ENCODE measurements at places on chromosomes 2 and 18.

- DNase-seq: no peak
Observed at GRCh38 chr18:27110319-27110718, 74.8 kb downstream of the CHST9 start.

GRCh38 chr2:49332415-49332814 lies 178.1 kb upstream of the FSHR start:
- DNase-seq: no peak

DNA sequence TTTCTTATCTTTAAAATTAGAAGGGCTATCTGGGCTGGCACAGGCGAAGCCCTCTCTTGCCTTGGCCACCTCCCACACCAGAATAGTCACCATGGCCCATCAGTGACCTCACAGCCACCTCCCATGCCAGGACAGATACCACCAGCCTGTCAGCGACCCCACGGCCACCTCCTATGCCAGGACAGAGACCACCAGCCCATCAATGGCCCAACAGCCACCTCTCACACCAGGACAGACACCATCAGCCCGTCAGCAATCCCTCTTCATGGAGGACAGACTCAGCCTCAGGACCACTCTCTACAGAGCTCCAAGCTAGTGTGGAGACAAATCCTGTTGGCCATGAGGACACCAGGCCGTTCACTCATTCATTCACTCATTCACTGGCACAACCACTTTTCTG lies 74.6 kb downstream of the ASB1 start:
- DNase-seq: no peak

- no peak for DNase-seq
Observed at GRCh38 chr2:75632091-75632701, 14.4 kb upstream of the MRPL19 start.

- DNase-seq: no peak
Observed at GRCh38 chr2:208031608-208032019, 6.3 kb upstream of the PLEKHM3 start.

Measured in hematopoietic multipotent progenitor cell treated with erythropoietin and hydrocortisone succinate and interleukin-3 and kit ligand, for 8 days (in vitro differentiated cells).